Spinal cord (tissue), 10 donors: ENCODE measurements at places on chromosomes 6 and 20. TPM values are rescaled to one million over a fixed set of nuclear protein-coding genes. Genes with fewer than 3 reads are reported as not detected.
A peak's percentile ranks its signal among the peaks of the same experiment; 100 is the strongest.

GRCh38 chr6:29887819-29888776, 54.2 kb upstream of the HLA-A start:
- DNase-seq = peak; percentile 45

DNA sequence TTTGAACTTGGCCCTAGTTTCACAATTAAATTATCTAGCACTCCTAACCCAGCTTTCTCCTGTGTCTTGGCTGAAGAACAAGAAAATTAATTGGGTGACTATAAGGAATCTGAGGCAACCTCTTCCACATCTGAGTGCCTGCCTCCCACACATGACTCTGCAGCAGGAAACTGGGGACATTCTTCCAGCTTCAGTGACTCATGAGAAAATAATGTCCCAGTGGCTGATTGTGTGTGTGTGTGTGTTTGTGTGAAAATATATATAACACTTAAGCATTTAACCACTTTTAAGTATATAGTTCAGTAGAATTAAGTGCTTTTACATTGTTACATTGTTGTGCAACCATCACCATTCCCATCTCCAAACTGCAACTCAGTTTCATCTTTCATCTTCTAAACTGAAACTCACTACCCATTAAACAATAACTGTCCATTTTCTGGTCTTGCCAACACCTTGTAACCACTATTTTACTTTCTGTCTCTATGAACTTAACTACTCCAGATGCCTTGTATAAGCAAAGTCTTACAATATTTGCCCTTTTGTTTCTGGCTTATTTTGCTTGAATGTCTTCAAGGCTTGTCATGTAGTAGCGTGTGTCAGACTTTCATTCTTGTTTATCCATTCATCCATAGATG, 8.7 kb downstream of the TRIM38 start:
- no peak for DNase-seq

Gene SPINT4
- total RNA-seq = not detected

DNA sequence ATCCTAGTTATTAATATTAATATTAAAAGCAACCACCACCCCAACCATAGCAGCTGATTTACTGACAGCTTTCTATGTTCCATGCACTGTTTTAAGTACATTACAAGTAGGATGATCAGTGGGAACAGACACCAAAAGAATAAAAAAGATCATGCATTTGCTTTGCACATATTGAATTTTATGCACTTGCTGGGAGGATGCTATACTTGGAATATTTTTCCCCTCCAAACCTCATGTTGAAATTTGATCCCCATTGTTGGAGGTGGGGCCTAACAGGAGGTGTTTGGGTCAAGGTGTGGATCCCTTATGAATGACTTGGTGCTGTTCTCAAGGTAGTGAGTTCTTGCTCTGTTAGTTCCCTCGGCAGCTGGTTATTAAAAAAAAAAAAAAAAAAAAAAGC, 178.9 kb upstream of the MYLIP start:
- DNase-seq = no peak

Gene ALDH5A1
- 38.7 TPM for total RNA-seq
